ENCODE measurements at places on chromosomes 5 and 9.

GRCh38 chr9:74666625-74667316 is 169.6 kb downstream of the RORB start:
- no peak for DNase-seq

DNA sequence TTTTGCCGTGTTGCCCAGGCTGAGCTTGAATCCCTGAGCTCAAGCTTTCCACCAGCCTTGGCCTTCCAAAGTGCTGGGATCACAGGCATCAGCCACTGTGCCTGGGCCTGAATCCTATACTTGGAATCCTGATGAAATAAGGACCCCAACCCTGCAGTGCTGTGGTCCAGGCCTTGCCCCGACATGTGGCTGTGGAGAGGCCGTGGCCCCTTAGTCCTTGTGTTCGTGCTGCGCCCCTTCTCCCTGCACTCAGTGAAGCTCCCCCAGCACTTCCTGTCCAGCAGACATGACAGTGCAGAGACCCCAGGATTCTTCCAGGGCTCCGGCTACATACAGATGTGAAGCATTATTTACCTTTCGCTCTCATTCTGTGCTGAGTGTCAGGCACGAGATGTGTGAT is 52.9 kb downstream of the EHMT1 start:
- DNase-seq, result no peak

- no peak for DNase-seq
Measured at GRCh38 chr9:109863961-109864360, 84.0 kb downstream of the PALM2AKAP2 start.

DNA sequence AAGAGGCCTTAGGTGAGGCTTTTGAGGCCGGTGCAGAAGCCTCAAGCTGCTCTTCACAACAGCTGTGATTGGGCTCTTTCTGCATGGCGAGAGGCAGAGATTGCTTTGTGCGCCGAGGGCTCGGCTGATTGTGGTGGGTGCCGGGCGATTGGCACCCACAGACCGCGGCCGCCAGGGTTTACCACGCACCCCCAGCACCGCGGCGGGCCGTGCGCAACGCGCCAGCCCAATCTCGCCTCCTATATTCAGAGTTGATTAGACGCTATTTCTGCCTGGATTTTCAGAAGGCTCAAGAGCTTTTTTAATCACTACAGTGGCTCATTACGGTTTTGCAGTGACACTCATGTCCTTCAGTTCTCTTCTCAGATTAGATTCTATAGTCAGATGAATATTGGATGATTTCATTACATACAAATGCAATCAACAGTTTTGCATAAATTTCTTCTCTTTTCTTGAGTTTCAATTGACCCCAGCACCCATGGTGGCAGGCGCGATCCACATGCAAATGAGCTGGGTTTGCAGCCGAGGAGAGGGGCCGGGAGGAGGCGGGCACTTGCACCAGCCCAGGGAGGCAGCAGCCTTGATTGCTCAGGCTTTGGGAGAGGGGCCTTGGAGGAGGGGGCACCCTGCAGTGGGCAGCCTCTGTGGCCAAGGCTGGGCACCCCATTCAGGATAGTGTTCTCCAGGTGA is 33.8 kb upstream of the PTGS1 start:
- no peak for DNase-seq

DNA sequence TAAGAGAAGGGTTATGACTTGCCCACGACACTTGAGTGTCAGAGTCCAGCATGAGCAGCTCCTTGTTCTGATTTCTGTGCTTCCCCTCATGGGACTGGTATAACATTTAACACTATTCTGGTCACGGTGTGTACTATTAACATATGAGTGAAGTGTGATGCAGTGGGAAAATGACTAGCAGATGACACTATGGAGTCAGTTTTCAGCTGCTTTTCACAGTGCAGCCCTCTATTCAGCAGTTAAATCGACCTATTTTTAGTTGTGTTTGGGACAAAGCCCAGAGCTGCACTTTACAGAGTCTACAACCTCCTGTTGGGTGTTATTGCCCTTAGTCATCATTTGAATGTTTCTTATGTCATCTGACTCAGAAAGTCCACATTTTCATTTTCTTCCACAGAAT is 59.1 kb downstream of the CHSY3 start:
- no peak for DNase-seq

DNA sequence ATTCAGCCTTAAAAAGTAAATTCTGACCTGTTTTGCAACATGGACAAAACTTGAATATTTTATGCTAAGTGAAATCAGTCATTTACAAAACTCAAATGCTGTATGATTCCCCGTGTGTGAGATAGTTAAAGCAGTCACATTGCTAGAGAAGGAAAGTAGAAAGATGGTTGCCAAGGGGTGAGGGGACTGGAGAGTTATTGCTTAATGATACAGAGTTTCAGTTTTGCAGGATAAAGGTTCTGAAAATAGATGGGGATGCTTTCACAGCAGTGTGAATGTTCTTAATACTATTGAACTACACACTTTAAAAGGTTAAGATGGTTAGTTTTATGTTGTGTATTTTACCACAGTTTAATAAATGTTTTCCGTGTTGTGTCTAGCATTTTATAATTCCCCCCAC is 51.2 kb downstream of the SGCD start:
- no peak for DNase-seq

GRCh38 chr9:8857926-8858595 is 1058.5 kb upstream of the DMAC1 start:
- DNase-seq, result peak; percentile 27

- no peak for DNase-seq
Measured at GRCh38 chr9:116493183-116493860, 193.8 kb upstream of the TRIM32 start.

DNA sequence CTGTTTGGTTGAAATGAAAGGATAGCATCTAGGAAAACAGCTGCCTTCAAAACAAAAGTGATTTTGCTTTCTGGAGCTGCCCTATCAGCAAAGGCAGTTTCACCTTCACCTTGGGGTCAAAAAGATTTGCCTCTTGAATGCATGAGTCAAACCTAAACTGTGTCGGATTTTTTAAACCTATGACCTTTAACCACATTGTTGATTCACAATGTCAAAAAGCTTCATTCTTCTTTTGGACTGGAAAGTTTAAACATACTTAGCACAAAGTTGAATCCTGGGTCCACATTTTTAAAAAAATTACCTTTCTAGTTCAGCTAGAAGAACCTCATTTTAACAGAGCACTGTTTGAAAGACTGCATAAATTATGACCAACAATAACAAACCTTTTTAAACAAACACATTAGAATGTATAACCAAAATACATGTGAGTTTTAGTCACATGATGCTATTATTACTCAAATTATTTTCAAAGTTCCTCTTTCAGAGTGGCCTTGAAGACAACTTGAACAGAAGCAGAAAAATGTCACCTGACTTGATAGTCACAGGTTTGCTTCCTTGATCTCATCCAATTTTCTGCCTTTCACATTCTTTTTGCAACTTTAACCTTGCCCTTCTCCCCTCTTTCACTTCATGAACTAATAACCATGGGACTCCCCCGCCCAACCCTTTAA is 109.7 kb upstream of the LHFPL2 start:
- DNase-seq, result no peak

- no peak for DNase-seq
Measured at GRCh38 chr5:17384181-17384580, 113.8 kb upstream of the TAF11L2 start.

GRCh38 chr5:35229076-35230037 is 930 bp downstream of the PRLR start:
- DNase-seq, result peak; percentile 69

DNA sequence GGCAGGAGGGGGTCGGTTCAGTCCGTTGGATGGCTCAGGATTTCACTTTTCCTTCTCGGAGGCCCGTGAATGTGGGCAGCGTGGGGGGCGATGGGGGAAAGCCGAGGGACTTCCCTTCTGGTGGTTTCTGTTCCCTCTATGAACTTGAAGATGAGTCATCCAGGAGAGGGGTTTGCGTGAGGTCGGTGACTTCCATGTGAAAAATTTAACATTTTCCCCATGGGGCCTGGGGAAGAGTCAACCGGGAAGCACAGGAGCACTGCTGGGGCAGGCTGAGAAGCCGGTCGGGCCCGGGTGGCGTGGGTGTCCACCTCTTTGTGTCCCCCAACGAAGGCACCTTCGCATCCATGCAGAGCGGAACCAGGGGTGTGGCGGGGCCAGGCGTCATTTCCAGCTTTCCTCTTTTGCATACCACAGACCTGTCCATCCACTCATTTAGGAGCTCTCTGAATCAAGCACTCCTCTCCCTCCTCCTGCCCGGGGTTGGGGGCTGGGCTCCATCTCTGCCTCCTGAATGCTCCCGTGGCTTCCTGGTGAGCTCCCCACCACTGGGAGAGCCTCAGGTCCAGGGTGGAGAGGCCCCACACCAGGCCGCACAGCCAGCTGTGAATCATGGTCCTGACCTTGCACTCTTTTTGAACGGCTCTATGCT is 68.4 kb downstream of the ANKRD33B start:
- DNase-seq, result peak; percentile 12

- DNase-seq, result no peak
Measured at GRCh38 chr9:31912636-31913035, 471.8 kb upstream of the ACO1 start.

DNA sequence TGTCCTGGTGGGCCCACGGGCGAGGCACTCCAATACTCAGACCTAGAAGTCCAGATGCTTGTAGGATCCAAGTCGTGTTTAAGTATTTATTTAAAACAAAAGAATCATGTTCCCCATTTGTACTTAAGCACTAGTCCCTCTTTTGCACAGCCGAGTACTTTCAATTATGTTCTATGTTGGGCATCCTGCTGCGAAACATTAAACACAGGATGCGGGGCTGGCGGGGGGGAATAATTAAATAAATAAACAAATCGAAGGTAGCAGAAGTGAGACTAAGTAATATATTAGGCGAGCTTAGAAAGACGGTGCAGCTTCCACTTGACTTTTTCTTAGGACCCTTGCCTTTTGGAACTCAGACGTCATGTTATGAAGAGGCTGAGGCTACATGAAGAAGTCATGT is 1129.2 kb upstream of the ACO1 start:
- DNase-seq, result no peak
